Motor neuron (in vitro differentiated cells): ENCODE measurements at places on chromosomes 5 and 9. TPM values are rescaled to one million over a fixed set of nuclear protein-coding genes. Genes with fewer than 3 reads are reported as not detected.

The SQSTM1 gene
- total RNA-seq, result 55.6 and 56.2 TPM in 2 replicates

The WNT8A gene
- total RNA-seq, result 0.23 and 0.29 TPM in 2 replicates

The HTR1A gene
- total RNA-seq, result 0.58 and 0.76 TPM in 2 replicates

The CAVIN4 gene
- 1.5 and 1.7 TPM in 2 replicates for total RNA-seq

The PRLR gene
- total RNA-seq, result 1.9 and 3.3 TPM in 2 replicates

The DND1 gene
- not detected in 2 replicates for total RNA-seq

The ENTPD8 gene
- 0.19 and 0.29 TPM in 2 replicates for total RNA-seq

The NUTM2F gene
- 0.62 TPM in 1 of 2 replicates, not detected in the other for total RNA-seq

The SMIM3 gene
- total RNA-seq, result 11.1 and 14.5 TPM in 2 replicates

The SH3GL2 gene
- 0.15 TPM in 1 of 2 replicates, not detected in the other for total RNA-seq
